Stimulated activated CD4-positive, alpha-beta T cell treated with anti-CD3 and anti-CD28 coated beads, Interleukin-1b, Interleukin-23, amount 100 ng/mL, for 1 hour (primary cell): ENCODE measurements at places on chromosomes 4 and X.

DNA sequence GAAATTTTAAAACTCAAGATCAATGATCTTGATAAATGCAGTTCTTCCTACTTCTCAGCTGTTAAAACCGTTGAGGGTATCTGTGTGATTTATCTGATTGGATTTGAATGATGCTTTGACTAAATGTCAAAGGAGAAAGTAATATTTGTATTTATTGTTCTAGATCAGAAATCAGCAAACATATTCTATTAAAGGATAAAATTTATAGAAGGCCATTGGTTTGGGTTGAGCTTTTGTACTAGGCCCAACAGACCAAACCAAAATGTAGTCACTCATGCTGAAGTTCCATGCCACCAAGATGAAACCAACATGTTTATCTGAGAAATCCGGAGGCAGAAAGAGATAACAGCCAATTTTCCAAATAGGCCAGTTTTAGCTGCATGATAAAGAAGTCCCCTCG, 64.5 kb upstream of the BMP2K start:
- DNase-seq, result no peak

- no peak for DNase-seq
These were observed 190.3 kb downstream of the TRIML1 start for GRCh38 chr4:188329521-188329920.

DNA sequence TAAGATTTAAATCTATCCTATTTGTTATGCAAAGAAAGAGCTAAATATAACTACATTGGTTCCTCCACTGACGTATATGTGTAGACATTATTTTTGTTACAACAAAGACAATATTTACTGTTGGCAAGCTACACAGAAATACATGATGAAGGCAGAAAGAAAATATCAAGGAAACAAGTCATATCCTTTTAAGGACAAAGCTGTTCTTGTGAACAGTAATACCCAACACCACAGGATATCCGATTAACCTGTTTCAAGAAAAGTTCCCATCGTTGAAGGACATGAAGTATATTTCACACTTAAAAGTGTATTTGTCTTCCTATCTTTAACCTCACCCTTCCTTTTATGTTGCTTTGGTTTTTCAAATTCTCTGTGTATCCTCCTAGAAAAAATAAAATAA, 235.8 kb upstream of the AADAT start:
- DNase-seq, result no peak

DNA sequence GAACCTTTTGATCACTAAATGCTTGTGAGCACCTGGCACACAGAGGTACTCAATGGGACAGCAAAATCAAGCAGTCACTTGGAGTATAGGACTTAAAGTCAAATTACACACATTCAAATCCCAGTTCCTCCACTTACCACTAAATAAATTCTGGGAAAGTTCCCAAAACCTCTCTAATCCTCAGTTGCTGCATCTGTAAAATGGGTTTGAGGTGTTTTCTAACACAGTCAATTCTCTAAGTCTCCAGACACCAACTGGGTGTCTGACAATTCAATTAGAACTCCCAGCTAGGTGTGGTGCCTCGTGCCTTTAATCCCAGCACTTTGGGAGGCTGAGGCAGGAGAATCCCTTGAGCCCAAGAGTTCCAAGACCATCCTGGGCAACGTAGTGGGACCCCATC, 19.0 kb downstream of the QDPR start:
- DNase-seq, result no peak

DNA sequence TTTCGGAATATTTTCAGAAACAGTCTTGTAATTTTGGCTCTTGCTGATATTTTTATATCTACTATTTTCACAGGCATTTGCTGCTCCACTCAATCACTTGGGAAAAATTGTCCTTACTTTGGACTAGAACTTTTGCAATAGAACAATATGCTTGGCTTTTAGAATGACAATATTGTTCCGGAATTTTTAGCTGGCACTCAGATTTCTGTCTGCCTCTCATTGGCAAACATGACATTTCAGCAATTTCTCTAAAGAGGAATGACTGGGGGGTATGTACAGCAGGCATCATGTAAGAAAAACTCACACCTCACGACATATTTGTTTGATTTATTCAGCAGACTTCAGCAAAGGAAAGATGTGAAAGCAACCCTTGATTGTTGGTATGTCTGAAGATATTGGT, 243.6 kb upstream of the GPRIN3 start:
- DNase-seq, result no peak

DNA sequence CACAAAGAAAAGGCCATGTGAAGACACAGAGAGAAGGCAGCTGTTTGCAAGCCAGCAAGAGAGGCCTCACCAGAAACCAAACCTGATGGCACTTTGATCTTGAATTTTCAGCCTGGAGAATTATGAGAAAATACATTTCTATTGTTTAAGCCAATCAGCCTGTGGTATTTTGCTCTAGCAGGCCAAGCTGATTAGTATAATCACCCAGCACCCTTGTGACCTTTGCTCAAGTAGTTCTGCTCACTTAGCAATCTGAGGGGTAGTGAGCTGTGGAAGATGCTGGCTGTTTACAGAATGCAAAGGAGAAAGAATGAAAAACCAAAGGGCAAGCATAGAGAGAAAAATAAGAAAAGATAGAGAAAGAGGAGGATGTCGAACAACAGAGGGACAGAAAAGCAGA, 396.4 kb upstream of the BOD1L1 start:
- no peak for DNase-seq

- no peak for DNase-seq
These were observed 110.3 kb upstream of the MSX1 start for GRCh38 chr4:4749137-4749536.

- DNase-seq, result no peak
These were observed 113.8 kb downstream of the CEP44 start for GRCh38 chr4:174397366-174398155.

GRCh38 chr4:87949961-87950360, 25.6 kb upstream of the SPP1 start:
- no peak for DNase-seq

DNA sequence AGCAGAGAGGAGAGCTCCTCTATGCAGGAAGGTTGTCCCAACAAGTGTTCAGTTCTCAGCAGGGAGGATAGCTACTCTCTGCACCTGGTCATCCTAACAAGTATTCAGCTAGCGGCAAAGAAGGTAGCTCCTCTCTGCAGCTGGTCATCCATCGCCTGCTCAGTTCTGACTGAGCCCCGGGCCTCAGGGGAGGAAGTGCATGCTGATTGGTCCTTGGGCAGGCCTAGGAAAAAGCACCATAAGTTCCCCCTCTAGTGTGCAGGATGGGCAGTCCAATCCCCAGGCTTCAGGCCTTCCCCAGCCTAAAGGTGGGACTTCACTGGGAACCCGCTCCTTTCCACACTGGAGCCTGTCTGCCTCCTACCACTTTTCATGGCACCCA, 4.4 kb upstream of the FBXW7 start:
- no peak for DNase-seq

GRCh38 chrX:95318882-95319281, 1365.8 kb upstream of the DIAPH2 start:
- DNase-seq, result no peak
